MV-4-11 (cell line): ENCODE measurements at places on chromosomes 1 and 21.

- no peak for DNase-seq
Observed at GRCh38 chr21:38319781-38320180, 63.0 kb downstream of the KCNJ15 start.

DNA sequence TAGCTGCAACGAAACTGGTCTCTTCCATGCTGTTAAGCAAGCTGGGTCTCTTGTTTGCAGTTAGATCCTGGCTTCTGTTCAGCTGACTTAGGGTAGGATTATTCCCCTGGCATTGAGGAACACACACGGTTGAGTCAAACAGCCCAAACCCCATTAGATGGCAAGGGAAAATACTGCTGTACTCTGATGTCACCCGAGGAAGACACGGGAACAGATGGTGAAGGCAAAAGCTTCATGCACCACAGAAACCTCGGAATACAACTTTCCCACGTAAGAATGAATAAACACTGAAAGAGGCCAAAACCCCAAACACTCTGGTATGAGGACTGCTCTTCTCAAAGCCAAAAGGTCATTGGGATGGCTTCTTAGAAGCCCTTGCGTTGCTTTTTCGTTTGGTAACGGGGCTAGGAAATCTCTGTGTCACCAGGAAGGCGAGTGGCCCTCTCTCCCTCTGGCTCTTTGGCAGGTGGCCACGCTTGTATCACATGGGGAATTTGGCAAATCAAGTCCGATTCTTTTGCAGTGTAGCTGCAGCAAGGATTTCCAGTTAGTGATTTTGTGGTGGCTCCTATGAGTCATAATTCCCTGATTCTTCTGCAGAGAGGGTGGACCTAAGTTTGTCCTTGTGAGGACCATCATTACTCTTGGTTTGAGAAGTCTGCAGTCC lies 16.7 kb upstream of the LYST start:
- peak; percentile 62 for DNase-seq

- DNase-seq: peak; percentile 87
Observed at GRCh38 chr1:116769561-116769977, 15.3 kb downstream of the CD2 start.

GRCh38 chr1:33524586-33524985 lies 52.1 kb downstream of the ZSCAN20 start:
- peak; percentile 83 for DNase-seq

- DNase-seq: peak; percentile 92
Observed at GRCh38 chr1:28926629-28927265, 12.4 kb downstream of the EPB41 start.

GRCh38 chr1:41161846-41162245 lies 80.3 kb downstream of the SCMH1 start:
- no peak for DNase-seq

GRCh38 chr1:205809942-205810345 lies 3.1 kb downstream of the SLC41A1 start:
- no peak for DNase-seq

GRCh38 chr1:235270625-235271024 lies 57.4 kb downstream of the ARID4B start:
- peak; percentile 10 for DNase-seq

DNA sequence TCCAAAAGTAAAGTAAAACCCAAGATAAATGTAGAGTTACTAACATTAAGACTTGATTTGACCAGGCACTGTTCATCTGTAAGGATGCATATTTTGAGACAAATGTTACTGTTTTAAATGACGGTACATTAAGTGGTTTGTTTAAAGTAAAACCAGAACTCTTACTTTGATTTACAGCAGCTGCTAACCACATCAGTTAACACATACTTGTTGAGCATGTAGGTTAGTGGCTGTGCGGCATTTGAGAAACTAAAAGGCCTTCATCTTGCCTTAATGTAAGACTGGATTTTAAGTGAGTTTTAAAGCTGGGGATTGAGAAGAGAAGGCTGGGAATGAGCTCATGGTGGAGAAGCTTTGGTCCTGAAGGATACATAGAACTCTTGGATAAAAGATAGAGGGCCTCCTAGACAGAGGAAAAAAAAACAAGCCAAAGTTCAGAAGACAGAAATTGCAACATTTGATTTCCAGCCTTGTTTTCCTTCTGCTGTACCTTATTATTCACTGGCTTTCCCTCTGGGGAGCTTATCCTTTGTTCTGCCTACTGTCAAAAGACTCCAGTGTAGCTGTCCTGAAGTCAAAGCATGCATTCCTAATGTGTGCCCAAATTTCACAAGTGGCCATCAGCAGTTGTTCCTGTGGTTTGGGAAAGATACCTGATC lies 66.6 kb downstream of the MTR start:
- no peak for DNase-seq

DNA sequence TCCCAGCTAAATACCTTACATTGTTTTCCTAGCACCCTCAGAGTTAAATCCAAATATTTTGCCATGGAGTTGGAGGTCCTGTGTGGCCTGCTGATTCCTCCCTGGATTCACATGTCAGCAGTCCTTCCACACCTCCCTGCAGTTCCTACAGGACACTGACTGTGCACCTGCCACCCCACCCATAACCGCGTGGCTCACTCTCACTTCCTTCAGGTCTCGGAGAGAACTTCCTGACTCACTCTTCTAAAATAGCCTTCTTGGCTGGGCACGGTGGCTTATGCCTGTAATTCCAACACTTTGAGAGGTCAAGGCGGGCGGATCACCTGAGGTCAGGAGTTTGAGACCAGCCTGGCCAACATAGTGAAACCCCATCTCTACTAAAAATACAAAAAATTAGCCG lies 8.4 kb upstream of the CAMTA1 start:
- peak; percentile 38 for DNase-seq

DNA sequence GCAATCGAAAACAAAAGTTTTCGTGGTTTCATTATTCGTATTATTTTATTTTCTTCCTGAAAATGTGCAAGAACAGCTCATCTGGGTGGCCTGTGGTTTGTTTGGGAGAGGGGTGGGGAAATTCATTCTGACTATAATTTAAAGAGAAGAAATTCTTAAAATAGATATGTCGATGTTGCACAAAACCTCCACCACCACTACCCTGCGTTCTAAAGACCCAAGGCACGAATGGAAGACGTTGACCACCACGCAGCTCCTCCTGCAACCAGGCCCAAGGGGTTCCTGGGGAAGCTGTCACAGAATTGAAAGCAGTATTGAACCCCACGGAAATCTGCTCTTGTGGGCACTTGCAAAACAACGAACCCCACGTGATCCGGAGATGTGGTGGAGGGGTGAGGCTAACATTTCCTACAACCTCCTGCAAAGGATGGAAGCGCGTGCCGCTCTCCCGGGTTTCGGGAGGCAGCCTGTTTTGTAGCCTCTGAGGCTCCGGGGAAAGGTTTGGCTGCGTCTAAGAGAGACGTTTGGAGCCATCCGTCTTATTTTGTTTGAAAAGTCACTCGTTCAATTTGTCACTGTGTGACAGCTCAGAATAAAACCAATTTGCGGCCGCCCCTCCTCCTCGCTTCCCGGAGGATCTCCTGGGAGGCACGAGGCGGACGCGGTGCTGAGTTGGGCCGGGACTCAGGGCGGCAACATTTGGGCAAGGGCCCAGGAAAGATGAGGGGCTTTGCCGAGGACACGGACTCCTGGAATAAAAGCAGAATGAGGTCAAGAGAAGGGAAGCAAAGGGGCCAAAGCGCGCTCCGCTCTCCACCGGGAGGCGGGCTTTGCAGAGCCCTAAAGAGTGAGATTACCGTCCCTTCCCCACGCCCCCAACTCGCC lies 810 bp upstream of the HLX start:
- DNase-seq: peak; percentile 99
